Kidney tubule cell (primary cell): ENCODE measurements at places on chromosomes 5 and 9.

DNA sequence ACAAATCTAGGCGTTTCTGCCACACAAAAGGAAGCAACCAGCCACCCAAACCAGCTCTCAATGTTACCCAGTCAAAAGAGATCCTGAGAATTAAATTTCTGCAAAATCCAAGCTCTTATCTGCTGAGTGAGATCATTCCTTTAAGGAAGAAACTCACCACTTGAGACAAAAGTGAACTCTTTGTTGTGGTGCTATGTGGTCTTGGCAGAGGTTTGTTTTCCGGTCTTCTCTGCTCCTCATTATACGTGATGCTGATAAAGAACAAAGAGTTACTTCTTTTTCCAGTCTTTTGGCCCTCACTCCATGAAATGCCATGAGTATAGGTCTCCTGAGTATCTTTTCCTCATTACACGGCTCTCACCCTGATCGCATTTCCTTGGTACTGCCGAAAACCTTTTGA lies 82.1 kb downstream of the PRKACG start:
- DNase-seq: no peak

- no peak for DNase-seq
Observed at GRCh38 chr9:89675058-89675742, 70.4 kb downstream of the GADD45G start.

DNA sequence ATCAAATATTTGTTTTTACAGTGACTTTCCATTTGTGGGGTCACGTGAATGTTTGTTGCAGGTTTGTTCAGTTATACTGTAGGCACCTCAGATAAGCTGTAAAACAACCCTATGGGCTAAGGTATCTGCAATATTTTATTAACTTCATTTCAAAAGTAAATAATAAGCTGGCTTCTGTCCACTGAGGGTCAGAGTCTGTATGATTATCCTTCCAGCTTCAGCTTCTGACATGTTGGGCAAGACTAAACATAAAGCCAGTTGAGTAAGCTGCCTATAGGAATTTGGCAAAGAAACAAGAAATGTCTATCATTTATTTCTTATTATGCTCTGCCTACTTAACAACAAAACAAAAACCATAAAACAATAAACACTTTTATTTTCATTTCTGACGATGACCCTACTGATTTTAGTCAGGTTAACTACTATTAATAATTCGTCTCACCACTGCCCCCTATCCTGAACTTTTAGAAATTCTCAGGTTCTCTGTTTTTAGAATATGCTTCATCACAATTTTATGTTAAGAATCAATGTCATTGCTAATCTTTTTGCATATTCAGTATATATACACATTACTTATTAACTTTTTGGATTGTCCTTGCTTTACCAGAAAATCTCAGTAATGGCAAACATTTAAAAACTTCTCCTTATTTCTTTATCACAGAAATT lies 413.6 kb upstream of the ADAMTSL1 start:
- DNase-seq: no peak

- DNase-seq: no peak
Observed at GRCh38 chr5:123441408-123441807, 18.2 kb upstream of the CEP120 start.

DNA sequence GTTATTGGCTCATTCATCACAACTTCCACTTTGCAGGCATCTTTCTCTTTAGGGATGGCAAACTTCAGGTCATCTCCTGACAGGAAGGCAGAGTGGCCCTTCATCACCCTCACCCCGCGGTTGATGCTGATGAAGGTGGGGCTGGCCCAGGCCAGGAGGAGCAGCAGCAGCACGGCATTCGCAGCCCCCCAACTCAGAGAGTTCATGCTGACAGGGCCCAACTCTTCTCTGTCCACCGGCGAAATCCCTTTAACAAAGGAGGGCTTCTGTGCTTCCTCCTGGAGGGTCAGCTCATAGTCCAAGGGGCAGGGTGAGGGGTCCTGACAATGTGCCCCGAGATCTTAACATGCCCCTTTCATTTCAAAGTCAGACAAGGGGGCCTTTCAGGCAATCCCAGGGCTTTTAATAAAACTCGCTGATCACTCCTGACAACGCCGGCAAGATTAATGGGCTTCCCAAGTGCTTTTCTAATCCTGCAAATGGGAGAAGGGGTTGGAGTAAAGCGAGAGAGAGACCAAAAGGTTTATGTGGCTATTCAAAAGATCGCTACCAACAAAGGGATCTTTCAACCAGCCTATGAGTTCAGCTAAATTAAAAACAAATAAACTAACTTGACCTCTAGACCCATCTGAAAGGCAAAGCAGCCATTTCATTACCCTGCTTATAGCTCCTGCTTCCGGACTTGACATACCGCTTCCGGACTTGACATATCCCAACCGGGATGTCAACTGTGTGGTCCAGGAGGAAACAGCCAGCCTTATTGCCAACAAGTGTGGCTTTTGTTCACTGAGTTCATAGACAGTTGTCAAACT lies 41.2 kb downstream of the FREM1 start:
- no peak for DNase-seq

- DNase-seq: no peak
Observed at GRCh38 chr9:136031741-136032730, 63.1 kb downstream of the NACC2 start.

- DNase-seq: no peak
Observed at GRCh38 chr5:170117736-170118135, 12.0 kb downstream of the FOXI1 start.

- no peak for DNase-seq
Observed at GRCh38 chr5:95743232-95743631, 12.1 kb downstream of the RHOBTB3 start.

DNA sequence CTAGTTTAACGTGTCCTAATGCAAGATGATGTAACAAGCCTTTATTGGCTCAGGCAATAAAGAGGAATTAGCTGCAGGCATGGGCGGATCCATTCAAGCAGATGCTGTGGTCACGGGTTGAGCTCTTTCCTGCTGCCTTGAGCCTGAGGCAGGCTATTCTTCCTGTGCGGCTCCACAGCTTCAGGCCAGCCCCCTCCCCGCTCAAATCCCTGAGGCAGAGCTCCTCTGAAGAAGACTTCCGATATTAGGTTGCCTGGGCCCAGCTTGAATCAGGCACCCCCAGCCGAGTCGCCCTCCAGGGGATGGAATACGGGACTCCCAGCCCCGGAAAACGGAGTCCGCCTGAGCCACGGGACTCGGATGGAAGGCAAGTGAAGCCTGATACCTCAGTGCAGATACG lies 95.0 kb upstream of the RUFY1 start:
- DNase-seq: no peak

DNA sequence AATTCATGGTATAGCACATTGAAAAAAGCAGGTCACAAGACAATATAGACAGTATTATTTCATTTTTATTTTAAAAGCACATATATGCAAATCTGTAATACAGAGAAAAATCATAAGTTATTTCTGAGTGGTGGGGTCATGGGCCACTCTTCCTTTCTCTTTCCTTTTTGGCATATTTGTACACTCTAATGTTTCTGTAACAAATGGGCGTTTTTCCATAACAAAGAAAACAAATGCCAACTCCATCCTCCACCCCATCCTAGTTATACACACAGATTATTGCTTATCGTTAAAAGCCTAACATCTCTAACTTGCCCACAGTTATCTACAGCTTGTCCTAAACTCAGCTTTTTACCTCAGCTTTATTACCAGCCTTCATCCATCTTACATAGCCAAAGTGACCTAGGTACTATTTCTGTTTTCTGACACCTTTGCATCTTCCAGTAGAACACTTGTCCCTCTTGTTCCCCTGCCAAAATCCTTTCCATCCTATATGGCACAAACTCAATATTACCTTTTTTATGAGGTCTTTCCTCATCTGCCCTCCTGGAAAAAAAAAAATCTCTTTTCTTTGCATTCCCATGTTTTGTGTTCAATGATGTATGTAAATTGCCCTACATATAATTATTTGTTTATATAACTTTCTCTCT lies 4.1 kb downstream of the KIAA0825 start:
- no peak for DNase-seq

GRCh38 chr5:179668391-179668790 lies 12.4 kb downstream of the CBY3 start:
- DNase-seq: peak; percentile 41

- peak; percentile 26 for DNase-seq
Observed at GRCh38 chr9:91678807-91679580, 255.4 kb upstream of the NFIL3 start.

DNA sequence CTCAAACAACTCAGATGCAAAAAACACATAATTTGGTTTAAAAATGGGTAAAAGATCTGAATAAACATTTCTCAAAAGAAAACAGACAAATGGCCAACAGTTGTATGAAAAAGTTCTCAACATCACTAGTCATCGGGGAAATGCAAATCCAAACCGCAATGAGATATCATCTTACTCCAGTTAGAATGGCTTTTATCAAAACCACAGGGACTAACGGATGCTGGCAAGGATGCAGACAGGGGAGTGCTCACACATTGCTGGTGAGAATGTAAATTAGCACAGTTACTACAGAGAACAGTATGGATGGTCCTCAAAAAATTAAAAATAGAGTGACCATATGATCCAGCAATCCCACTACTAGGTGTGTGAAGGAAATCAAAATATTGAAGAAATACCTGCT lies 589.1 kb upstream of the ADAMTS16 start:
- DNase-seq: no peak

- peak; percentile 84 for DNase-seq
Observed at GRCh38 chr9:107351382-107352045, 68.4 kb downstream of the RAD23B start.

GRCh38 chr9:106587042-106587441 lies 275.9 kb upstream of the ZNF462 start:
- peak; percentile 78 for DNase-seq

GRCh38 chr9:134885679-134886412 lies 5.2 kb downstream of the FCN2 start:
- DNase-seq: no peak

- DNase-seq: no peak
Observed at GRCh38 chr5:42948961-42949347, 91.2 kb downstream of the ANXA2R start.

DNA sequence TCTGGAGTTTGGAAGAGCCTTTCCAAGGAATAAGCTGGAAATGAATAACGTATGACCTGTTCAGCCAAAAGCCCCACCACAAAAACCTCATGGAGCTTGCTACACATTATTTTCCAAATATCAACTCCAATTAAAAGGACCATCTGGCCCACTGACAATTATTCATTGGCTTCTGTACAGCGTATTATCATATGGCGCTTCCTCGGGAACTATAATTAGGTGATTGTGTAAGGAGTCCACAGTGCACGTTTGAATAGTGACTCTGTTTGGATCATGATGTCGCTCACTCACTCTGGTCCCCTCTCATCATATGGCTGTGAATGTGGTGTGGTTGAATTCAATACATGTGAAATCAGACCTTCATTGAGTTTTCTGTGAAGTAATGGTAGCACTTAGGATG lies 52.1 kb downstream of the GDNF start:
- DNase-seq: no peak

- no peak for DNase-seq
Observed at GRCh38 chr5:39024884-39025283, 49.3 kb downstream of the RICTOR start.

GRCh38 chr9:112218908-112219307 lies 43.8 kb upstream of the SUSD1 start:
- no peak for DNase-seq

- DNase-seq: no peak
Observed at GRCh38 chr9:116910201-116910600, 223.1 kb downstream of the TRIM32 start.

DNA sequence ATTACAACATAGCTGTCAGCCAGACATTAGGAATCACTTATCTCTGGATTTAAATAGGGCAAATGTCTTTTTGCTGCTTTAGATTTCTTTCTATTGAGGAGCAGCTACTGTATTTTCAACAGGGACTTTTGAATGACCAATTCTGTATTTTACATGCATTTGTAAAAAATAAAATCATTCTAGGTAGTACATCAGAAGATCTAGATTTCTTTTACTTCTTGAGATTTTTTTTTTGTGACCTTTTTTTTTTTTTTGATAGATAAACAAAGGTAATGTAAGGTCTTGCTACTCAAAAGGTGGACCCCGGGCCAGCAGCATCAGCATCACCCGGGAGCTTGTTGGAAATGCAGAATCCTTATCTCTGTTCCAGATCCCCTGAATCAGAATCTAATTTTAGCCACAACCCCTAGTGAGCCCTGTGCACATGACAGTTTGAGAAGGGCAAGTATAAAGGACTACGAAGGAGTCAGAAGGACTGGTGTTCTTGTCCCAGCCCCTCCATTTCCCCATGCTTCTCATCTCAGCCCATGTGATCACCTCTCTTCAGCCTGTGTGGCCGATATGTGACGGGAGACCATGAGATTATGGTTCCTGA lies 37.7 kb upstream of the CKMT2 start:
- no peak for DNase-seq

- DNase-seq: no peak
Observed at GRCh38 chr9:137952976-137953666, 75.5 kb downstream of the CACNA1B start.

GRCh38 chr5:112586596-112587062 lies 151.1 kb upstream of the APC start:
- no peak for DNase-seq

GRCh38 chr9:107269681-107270080 lies 13.4 kb upstream of the RAD23B start:
- DNase-seq: no peak

DNA sequence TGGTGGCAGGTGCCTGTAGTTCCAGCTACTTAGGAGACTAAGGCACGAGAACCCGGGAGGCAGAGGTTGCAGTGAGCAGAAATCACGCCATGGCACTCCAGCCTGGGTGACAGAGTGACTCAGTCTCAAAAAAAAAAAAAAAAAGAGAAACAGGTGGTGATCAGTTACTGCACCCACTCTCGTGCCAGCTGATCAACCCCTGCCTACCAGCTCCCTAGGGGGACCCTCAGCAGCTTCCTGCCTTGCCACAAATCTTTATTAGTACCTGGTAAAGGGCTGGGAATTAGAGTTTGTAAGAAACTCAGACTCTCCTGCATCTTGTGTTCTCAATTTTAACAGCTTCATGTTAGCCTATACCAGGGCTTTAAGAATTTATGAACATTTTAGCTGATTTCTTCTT lies 914.9 kb downstream of the EFNA5 start:
- DNase-seq: no peak

DNA sequence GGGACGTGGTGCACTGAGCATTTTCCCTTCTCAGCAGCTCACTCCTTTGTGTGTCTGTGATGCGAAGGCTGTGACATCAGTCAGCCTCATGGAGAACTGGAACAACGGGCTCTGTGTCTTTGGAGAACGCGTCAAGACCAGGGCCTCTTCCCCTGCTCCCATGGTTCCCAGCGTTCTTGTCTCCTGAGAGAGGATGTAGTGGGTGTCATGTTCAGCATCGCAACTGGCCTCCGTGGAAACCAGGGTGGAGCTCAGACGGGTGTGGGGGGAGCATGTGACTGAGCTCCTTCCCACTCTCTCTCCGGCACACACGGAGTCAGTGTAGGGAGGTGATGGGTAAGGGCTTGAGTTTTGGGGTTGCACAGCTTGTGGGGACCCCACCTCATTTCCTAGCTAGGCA lies 59.7 kb downstream of the TENT4A start:
- DNase-seq: no peak

DNA sequence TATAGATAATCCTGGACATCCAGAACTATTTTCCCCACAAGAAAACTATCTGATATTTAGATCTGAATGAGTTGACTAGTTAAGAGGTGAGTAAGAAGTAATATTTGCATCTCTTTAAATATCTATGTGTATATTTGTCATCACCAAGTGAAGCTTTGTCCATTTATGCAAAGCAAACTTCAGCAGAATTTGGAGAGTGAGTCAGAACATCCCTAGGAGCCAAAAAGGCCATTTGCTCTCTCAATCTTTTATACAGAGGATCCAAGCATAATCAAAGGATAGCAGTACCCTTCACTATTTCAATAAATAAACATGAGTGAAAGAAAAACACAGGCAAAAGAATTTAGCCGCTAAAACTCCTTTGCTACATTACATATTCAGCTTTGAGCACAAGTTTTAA lies 454.4 kb downstream of the NR2F1-AS1 start:
- DNase-seq: no peak
